ENCODE measurements at places on chromosomes 3 and 15. TPM values are rescaled to one million over a fixed set of nuclear protein-coding genes. Genes with fewer than 3 reads are reported as not detected.

Gene REC114
- 0.84 TPM for total RNA-seq

Gene OXTR
- total RNA-seq = 0.20 TPM

Gene RBPMS2
- total RNA-seq = 213 TPM

Gene GOLGA8J
- not detected for total RNA-seq

Gene TNFAIP8L3
- total RNA-seq = 4.9 TPM

Gene KLHL25
- total RNA-seq = 3.8 TPM

Gene CCDC39
- total RNA-seq = not detected

Gene ANKUB1
- not detected for total RNA-seq

Gene KCTD6
- 8.5 TPM for total RNA-seq

Gene CCR8
- total RNA-seq = not detected

Gene C3orf22
- total RNA-seq = not detected

Gene SCN11A
- total RNA-seq = not detected

Gene UCN2
- 0.17 TPM for total RNA-seq

Gene SERINC4
- total RNA-seq = not detected

Gene CEP63
- total RNA-seq = 35.1 TPM

Gene LRRIQ4
- total RNA-seq = not detected

Gene TGM4
- not detected for total RNA-seq

Gene GALNT15
- 7.0 TPM for total RNA-seq

Gene SLC9C1
- 2.3 TPM for total RNA-seq

Gene CD200R1
- 0.87 TPM for total RNA-seq

Gene RPL39L
- 4.1 TPM for total RNA-seq

Gene KNL1
- 0.89 TPM for total RNA-seq

Gene SLC12A1
- total RNA-seq = not detected

Gene MESP2
- 0.20 TPM for total RNA-seq

Gene DPPA2
- not detected for total RNA-seq

Gene MUC20
- total RNA-seq = 3.6 TPM

Gene LMAN1L
- total RNA-seq = 23.5 TPM

Gene RPN1
- 104 TPM for total RNA-seq

Gene VGLL3
- 3.6 TPM for total RNA-seq

Gene VPS8
- 60.1 TPM for total RNA-seq

Gene AZI2
- total RNA-seq = 41.4 TPM

Gene P2RY13
- total RNA-seq = 1.2 TPM

Gene CCK
- total RNA-seq = not detected

Gene SLC22A14
- not detected for total RNA-seq

Gene GJD2
- total RNA-seq = not detected

Gene CGNL1
- 15.2 TPM for total RNA-seq

Gene GOLGA6L10
- total RNA-seq = 0.07 TPM

Gene EPHB1
- 1.8 TPM for total RNA-seq

Gene OSTN
- total RNA-seq = not detected

Gene SKOR1
- total RNA-seq = 0.07 TPM

Gene PPP2R3A
- 105 TPM for total RNA-seq

Gene TMC3
- total RNA-seq = not detected

Gene RASL12
- 18.9 TPM for total RNA-seq

Gene C3orf85
- not detected for total RNA-seq

Gene BFSP2
- not detected for total RNA-seq

Gene RTP3
- not detected for total RNA-seq

Gene CCR1
- 2.4 TPM for total RNA-seq

Gene PLA2G4E
- not detected for total RNA-seq
